Urothelium cell line (cell line): ENCODE measurements at places on chromosomes 4 and X.

- no peak for DNase-seq
Measured at GRCh38 chrX:55127692-55128091, 38.9 kb downstream of the PAGE2 start.

GRCh38 chr4:176671532-176671931 is 121.2 kb downstream of the VEGFC start:
- no peak for DNase-seq

- DNase-seq = no peak
Measured at GRCh38 chrX:23661671-23662070, 5.6 kb upstream of the PRDX4 start.

GRCh38 chr4:151728006-151728405 is 32.8 kb downstream of the GATB start:
- DNase-seq = no peak

DNA sequence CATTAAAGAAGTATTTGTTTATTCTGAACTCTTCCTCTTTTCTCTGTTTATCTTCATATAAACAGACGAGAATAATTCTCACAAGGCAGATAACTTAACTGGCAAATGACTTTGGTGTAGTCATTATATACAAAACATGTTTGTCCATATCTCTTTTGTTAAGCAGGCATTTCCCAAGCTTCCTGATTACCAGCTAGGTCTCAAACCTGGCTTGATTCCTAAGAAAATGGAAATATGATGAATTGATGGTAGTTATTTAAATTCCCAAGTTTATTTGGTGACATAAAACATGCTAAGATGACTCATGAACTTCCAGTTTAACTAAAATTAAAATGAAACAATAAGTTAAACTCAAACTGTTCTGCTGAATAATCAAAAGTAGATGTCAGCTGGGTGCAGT is 96.8 kb downstream of the ARSJ start:
- DNase-seq = no peak

DNA sequence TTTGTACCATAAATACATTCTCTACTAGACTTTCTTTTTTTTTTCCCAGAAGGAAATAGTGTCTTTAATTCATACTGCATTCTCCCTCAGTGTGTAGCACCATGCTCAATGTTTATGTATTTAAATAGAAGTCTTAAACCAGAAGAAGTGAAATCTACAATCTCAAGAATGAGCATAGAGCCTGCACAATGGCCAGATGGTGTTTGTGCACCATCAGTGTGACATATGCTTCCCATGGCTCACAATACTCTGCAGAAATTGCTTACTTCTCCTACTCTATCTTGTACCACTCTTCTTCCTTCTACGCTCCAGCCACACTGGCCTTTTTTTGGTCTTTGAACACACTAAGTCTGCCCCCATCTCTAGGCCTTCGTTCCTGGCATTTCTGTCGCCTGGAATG is 2.6 kb upstream of the DOCK11 start:
- DNase-seq = no peak

GRCh38 chr4:156505341-156505955 is 466.2 kb downstream of the PDGFC start:
- DNase-seq = no peak

- no peak for DNase-seq
Measured at GRCh38 chr4:6222761-6223292, 22.5 kb upstream of the JAKMIP1 start.

- peak; percentile 43 for DNase-seq
Measured at GRCh38 chrX:19846995-19847790, 40.2 kb downstream of the SH3KBP1 start.

GRCh38 chrX:16305187-16305586 is 137.9 kb downstream of the MAGEB17 start:
- no peak for DNase-seq

- DNase-seq = no peak
Measured at GRCh38 chrX:37468124-37468739, 103.2 kb upstream of the LANCL3 start.

DNA sequence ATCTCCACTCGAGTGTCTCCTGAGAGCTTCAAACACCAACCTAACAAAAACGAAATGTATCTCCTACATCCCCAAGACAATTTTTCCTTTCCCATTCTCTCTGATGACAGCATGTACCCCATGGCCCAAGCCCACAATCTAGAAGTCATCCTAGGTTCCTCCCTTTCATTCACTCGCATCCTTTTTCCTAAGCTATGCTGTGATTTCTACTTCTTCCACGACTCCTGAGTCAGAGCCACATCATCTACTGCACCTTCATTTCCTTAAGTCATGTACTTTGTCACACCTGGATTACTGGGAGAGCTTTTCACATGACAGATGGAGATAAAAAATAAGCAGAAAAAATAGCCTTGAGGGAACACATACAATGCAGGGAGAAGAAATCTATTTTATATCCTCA is 20.1 kb downstream of the C4orf36 start:
- DNase-seq = no peak

DNA sequence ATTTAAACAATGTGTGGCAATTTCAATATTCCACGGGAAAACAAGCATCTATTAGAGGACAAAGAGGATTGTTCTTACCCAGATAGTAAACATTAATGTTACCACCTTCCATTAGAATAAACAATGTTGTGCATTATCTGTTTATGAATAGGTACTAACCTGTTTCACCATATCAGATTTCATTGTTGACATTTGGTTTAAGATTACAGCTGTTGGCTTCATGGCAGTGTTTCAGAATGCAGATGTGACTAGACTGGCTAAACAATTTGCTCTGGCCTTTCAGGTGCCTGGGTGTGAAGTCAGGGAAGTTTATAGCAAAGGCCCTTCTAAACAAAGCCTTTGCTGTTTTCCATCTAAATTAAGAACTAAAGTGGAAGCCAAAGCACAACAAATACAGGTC is 464.7 kb upstream of the FAM47C start:
- no peak for DNase-seq

DNA sequence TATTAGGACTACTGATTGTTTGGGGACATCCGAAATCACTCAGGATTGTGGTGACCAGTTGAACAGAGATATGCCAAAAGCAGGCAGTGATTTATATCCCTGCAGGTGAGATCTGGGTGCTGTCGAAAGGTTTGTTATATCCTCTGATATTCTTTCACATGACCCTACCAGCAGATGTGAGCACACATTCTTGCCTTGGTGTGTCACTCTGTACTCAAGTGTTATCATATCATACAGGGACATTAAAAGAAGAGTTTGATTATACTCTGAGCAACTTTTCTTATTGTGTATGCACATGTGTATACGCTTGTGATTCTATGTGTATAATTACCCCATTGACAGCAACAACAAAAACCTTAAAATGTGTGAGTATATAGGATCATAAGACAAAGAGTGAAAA is 381.2 kb upstream of the IGFBP7 start:
- DNase-seq = no peak

DNA sequence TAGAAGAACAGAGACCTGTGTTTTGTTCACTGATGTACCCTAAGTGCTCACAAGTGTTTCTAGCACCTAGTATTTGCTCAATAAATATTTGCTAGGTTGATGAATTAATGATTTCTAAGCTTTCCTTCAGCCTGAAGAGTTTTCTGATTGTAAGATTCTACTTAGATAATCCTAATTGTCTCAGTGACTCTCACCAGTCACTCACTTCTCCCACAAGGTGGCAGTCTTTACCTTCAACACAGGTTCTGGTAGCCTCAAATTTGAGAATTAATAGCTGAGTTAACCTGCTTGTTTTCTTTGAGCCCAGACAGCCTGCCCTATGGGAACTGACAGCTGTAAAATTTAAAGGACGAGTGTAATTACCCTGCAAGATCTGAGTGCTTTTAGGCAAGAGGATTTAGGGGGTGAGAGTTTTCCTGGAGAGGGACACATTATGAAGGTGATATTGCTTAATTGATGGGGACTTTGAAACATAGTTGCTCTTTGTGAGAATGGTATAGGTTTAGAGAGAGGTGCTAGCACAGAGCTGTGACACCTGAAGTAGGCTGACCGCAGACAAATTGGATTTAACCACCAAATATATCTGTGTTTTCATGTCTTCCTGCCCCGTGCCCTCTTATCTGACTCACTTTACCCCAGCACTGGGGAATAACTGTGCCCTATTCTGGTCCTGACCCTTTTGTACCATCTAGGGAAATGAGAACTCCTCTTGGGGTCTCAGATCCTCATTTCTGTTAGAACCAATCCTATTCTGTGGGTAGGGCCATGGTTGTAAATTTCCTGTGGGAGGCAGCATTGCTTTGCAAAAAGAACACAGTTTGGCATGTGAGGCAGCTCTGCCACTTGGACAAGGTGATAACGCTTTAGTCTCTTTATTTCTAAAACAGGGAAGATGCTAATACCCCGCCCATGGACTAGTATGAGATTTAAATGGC is 27.7 kb downstream of the CD38 start:
- peak; percentile 37 for DNase-seq

DNA sequence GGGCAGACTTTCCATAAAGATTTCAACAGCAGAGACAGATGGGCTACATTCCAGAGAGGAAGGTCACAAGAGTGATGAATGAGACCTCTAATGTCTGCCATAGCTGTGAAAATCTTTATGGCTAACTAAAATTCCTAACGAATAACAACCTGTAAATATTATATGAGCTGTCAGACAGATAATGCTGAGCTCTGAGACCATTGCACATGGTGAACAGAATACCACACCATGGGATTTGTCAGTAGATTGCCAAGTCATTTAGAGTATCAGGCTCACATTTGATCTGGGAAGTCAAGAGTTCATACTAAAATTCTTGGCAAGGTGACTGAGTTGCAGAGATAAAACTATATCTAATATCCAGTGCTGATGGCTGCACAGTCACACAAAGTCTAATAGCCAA is 259.2 kb upstream of the FTHL17 start:
- no peak for DNase-seq

DNA sequence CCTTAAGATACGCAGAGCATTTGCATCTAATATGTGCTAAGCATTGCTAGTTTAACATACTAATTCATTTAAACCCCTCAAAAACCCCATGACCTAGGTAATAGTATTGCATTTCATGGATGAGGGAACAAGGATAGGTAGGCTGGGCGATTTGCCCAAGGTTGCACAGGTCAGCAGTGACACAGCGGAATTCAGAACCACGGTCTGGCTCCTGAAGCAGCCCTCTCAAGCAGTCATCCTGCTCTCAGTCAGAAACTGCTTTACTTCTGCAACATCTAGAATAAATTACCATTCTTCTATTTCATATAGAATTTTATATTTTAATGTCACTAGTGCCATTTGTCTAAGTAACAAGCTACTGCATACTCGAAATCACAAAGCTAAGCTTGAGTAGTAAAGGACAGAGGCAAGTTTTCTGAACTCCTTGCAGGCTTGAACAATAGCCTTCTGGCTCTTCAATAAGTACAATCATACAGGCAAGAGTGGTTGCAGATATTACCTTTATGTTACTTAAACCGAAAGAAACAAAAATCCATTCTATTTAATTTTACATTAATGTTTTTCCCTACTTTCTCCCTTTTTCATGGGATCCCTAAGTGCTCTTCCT is 555 bp upstream of the SPP1 start:
- DNase-seq = peak; percentile 12

DNA sequence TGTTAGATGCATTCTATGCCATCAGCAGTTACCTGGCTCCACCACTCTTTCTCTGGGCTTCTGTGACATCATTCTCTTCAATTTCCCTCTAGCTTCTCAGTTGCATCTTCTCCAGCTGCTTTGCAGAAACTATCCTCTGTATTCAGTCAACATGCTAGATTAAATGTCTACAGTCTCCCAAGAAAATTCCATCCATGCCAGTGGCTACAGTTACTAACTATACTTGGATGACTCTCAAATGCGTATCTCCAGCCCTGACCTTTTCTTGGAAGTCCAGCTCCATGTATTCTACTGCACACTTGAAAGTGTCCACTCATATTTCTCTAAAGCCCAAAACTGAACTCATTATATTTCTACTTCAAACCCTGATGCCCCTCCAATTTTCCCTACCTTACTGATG is 232.3 kb upstream of the TENM3 start:
- no peak for DNase-seq

- DNase-seq = no peak
Measured at GRCh38 chr4:139913995-139914598, 239.9 kb downstream of the MAML3 start.

DNA sequence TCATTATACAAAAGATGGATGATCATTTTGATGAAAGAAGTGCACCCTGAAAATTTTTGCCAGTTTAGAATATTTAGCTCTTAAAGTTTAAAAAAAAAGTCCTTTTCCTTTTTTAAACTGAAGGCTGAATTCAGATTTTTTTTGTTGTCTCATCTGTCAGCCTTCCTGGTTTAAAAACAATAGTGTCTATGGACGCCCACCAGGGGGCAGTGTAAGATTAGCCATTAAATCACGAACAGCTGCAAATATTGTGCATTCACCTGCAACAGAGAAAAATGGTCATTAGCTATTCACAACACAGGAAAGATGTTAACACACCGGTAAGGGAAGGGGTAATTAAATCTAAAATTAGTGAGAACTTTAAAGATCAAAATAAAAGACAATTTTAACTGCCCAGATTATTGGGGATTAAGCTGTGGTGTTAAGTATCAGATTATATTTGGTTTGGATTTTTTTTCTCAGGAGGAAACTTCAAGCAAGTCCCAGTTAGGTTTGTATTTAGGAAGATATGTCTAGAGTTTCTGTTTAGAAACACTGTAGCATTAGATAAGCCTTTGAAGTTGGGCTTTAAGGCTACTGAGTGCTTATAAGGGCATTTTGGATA is 4.4 kb upstream of the CXorf38 start:
- DNase-seq = peak; percentile 27

DNA sequence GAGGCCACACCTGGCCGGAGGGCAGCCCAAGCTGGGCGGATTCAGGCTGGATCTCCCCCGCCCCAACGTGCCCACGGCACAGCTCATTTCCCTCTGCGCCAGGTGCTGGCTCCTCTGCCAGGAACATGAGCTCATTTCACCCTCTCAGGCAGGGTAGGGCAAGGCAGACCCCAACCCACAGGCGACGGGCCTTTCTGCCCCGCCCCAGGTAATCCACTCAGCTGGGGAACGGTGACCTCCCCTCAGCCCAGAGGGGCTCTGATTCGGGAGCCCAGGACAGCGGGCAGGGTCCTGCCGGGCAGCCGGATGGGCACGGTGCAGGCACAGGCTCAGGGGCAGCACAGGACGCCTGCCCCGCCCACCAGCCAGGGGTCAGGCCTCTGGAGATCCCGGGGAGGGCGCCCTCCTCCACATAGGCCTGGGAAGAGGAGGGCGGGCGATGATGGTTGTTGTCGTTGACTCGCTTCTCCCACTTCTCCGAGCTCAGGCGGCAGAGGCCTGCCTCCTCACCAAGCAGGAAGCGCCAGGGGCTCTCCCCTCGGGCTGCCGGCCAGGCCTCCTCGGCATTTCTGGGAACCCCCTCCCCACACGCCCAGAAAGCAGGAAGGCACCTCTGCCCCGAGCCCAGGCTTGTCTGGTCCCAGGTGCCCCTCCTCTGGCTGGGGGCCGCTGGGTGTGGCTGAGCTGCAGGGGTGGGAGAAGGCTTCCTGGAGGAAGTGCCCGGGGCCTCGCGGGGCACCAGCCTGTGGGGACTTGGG is 31.1 kb downstream of the TACC3 start:
- DNase-seq = no peak
